ENCODE measurements at places on chromosomes 2 and 18.

- peak; percentile 41 for DNase-seq
Measured at GRCh38 chr2:62163106-62163831, 32.6 kb upstream of the B3GNT2 start.

GRCh38 chr2:165114346-165114939 is 89.4 kb downstream of the SCN3A start:
- DNase-seq: no peak

DNA sequence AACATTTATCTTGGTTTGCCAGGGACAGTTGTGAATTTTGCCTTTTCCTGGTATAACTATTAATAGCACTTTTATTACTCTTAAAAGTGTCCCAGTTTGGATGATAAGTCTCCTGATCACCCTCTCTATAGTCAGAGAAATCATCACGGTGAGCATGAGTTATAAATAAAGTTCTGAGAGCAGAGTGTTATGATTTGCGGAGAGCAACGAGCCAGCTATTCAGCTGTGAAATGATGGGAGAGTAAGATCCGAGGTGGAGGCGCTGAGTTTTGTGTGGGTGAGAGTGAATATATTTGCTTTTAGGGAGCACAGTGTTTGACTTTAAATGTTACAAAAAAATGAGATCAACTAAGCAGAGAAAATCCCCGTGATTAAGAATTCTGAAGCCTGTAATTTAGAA is 179.6 kb downstream of the DSC3 start:
- no peak for DNase-seq

GRCh38 chr2:129767346-129768035 is 212.0 kb upstream of the RAB6C start:
- DNase-seq: no peak

GRCh38 chr2:233519787-233520611 is 46.6 kb downstream of the USP40 start:
- no peak for DNase-seq

DNA sequence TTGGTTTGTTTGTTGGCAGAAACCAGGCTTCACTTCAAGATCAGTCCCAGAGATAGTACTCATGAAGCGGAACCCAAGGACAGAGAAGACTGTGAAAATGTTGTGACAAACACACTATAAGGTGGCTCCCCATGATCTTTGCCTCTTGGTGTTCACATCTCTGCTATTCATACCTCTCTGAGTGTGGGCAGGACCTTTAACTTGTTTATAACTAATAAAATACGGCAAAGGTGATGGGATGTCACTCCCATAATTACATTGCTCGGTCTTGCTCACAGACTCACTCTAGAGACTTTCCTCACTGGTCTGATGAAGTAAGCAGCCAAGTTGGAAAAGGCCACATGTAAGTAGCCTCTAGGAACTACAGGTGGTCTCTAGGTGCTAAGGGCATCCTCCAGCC is 30.6 kb upstream of the UGP2 start:
- no peak for DNase-seq

DNA sequence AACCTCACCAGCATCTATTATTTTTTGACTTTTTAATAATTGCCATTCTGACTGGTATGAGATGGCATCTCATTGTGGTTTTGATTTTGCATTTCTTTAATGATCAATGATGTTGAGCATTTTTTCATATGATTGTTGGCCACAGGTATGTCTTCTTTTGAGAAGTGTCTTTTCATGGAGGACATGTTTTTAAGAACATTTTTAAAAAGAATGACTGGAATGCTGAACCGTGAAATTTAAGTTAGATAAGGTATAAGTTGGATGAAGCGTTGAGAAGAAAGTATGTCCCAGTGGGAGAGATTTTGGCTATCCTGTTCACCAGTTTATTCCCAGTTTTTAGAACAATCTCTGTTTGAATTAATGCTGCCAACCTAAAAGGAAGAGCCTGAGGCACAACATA is 365.9 kb downstream of the CELF4 start:
- no peak for DNase-seq

DNA sequence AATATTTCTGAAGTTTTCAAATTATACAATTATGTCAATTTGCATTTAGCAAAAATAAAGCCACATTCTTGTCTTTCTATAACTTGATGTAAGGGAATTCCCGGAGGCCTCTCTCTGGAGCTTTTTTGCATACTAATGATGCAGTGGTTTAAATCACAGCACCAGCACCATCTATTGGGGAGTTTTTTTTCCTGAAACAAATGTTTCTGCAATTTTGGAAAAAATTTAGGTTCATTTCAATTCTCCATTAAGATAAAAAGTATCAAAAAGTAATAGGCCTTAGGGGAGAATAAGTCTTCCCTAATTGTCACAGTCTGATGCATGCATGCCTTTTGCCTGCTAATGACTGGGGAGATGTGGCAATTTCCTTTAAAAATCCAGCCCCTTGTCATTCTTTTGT is 13.5 kb downstream of the CBLN2 start:
- DNase-seq: no peak

GRCh38 chr2:215377283-215377682 is 58.6 kb downstream of the FN1 start:
- no peak for DNase-seq

DNA sequence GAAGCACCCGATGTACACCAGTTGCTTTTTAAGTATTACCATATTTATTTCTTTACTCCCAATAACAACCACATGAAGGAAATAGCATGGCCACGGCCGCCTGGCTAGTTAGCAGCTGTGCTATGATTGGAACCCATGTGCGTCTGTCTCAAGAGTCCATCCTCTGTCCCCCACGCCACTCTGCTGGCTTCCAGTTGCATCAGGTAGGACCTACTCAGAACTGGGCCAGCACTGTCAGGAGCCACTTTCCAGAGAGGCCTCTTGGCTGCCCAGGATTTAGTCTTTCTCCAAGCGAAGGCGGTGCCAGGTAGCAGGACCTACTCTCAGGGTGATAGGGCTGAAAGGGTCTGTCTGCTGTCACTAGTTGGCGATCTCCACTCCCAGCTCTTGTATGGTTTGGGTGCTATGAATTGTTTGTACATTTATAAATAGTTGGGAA is 22.1 kb downstream of the ASB18 start:
- no peak for DNase-seq

- DNase-seq: no peak
Measured at GRCh38 chr2:50922506-50922905, 109.4 kb downstream of the NRXN1 start.

- DNase-seq: no peak
Measured at GRCh38 chr2:101900375-101900774, 91.4 kb upstream of the IL1R2 start.

GRCh38 chr18:74303936-74304335 is 11.7 kb upstream of the C18orf63 start:
- no peak for DNase-seq

- DNase-seq: no peak
Measured at GRCh38 chr18:64645753-64646152, 496.9 kb upstream of the LINC00305 start.

GRCh38 chr2:171160956-171161740 is 455 bp upstream of the TLK1 start:
- peak; percentile 78 for DNase-seq

All from WERI-Rb-1 (cell line).